ENCODE measurements at places on chromosomes 2 and 18.

GRCh38 chr18:24500217-24500616 is 39.8 kb downstream of the HRH4 start:
- DNase-seq, result no peak

GRCh38 chr18:60982928-60983327 is 350.3 kb upstream of the CDH20 start:
- no peak for DNase-seq

GRCh38 chr2:219247678-219248642 is 2.7 kb downstream of the STK16 start:
- no peak for DNase-seq

GRCh38 chr2:118856330-118856977 is 9.0 kb upstream of the EN1 start:
- no peak for DNase-seq

DNA sequence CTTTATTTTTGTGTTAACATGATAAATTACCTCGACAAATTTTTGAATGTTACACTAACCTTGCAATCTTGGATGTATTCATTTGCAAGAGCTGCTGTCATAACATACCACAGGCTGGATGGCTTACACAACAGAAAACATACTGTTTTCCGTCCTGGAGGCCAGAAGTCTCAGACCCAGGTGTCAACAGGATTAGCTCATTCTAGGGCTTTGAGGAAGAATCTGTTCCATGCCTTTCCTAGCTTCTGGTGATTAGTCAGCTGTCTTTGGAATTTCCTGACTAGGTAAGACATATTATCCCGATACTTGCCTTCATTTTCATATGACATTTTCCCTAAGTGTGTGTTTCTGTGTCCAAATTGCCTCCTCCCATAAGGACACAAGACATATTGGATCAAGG is 188.6 kb upstream of the CDH19 start:
- DNase-seq, result no peak

- DNase-seq, result no peak
Measured at GRCh38 chr2:215851082-215851481, 162.3 kb downstream of the MREG start.

DNA sequence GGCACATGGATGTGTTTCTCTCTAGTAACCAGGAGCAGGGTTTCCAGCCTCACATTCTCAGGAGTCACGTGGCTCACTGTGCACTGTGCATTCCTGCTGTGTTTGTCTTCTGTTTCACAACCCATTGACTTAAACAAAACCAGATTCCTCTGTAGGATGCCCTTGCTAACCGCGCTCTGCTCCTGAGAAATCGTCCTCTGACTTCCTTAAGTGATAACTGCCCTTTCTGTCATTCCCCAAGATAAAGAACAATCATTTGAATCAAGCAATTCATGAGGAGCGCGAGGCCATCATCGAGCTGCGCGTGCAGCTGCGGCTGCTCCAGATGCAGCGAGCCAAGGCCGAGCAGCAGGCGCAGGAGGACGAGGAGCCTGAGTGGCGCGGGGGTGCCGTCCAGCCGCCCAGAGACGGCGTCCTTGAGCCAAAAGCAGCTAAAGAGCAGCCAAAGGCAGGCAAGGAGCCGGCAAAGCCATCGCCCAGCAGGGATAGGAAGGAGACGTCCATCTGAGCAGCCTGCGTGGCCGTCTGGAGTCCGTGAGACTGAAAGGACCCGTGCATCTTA is 60.2 kb downstream of the RALBP1 start:
- DNase-seq, result no peak

DNA sequence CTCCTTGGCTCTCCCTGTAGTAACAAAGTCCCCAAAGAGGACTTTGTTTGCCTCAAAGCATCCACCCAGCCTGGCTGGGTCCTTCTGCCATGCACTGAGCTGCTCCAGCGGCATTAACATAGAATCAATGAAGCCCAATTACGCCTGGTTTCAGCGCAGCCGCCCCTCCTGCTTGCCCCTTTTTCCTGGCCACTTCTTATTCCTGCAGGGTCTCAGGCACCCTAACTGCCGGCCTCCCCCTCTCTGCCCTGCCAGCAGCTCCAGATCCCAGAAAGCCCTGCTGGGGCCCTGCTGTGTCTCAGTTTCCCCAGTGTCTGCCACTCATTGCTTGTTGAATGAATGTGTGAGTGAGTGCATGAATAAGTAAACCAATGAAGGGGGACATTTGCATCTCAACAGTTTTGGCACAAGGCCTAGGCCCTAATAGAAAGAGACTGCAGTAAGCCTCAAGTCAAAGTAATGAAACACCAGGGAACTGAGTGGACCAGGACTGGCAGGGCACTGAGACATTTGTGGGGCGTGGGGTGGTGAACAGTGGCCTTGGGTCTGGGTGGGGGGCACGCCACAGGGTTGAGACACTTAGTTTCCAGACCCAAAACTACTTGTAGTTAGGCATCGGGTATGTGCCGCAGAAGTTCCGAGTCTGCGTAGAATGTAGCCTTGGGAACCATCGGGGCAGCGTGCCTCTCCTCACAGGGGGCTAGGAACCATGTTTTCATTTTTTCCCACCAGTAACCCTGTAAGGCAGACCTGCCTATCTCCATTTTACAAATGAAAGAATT is 60.6 kb downstream of the SMAD7 start:
- DNase-seq, result no peak

DNA sequence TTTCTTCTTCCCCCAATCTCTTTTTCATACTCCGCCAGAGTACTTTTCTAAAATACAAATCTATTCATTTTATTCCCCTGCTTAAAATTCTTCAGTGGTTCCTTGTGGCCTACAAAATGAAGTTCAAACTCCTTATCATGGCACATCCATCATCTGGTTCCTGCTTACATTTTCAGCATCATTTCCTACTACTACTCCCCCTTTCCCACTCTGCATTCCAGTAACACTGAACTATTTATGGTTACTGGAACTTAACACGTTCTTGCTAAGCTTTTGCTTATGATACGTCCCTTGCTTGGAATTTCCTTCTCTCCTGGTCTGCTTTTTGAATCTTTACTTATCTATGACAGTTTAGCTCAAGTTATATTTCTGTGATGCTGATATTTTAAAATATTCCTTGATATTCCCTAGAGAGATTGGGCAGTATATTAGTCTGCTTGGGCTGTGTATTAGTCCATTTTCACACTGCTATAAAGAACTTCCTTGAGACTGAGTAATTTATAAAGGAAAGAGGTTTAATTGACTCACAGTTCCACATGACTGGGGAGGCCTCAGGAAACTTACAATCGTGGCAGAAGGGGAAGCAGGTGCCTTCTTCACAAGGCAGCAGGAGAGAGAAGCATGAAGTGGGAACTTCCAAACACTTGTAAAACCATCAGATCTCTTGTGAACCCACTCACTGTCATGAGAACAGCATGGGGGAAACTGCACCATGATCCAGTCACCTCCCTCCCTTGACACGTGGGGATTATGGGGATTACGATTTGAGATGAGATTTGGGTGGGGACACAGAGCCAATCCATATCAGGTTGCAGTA is 53.2 kb downstream of the BMPR2 start:
- DNase-seq, result no peak
